ENCODE measurements at places on chromosomes 16 and 17.

GRCh38 chr16:77585379-77586251 is 136.7 kb upstream of the NUDT7 start:
- no peak for DNase-seq

DNA sequence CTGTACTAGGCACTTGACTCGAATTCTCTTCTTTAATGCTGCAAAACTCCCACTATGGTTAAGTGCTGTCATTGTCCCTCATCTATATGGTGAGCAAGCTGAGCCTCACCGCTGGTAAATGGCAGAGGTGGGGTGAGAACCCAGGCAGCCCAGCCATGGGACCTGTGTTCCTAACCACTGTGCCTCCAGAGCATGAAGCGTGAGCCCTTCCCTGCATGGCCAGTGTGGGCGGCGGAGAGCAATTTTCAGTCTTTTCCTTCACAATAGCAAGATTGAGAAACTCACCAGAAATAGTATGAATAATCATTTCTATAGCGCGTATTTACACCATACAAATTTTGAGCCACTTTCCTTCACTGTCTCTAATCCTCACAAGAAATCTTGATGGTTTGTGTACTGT is 9.2 kb downstream of the BFAR start:
- DNase-seq = no peak

- no peak for DNase-seq
Measured at GRCh38 chr16:22859925-22860324, 46.0 kb downstream of the HS3ST2 start.

- no peak for DNase-seq
Measured at GRCh38 chr17:74773414-74773813, 2.7 kb downstream of the NAT9 start.

GRCh38 chr16:49520492-49521038 is 147.0 kb downstream of the C16orf78 start:
- no peak for DNase-seq

DNA sequence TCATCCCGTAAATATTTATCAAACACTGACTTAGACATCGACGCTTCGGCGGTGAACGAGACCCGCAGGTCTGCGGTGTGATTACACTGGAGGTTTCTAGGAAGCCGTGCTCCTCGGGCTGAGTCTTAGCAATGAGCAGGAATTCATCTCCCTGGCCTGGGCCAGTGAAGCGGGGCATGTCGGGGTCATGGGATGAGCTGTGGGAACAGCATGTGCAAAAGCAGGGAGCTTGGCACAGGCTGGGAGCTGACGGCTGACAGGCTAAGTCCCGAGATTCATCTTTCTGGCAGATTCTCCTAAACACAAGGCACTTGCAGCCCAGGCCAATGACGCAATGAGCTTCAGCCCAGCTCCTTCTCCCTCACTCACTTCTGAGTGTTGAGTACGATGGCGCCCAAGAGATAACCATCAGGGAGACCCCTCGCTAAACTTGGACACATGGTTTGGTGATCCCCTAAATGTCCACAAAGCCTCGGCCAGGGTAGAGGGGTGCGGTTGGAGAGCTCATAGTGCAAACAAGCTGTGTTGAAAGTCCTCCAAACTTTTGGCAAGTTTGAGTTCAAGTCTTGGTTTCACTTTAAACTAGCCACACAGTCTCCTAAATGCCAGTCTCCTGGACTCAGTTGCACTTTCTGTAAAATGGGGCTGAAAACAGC is 12.8 kb downstream of the CRISPLD2 start:
- DNase-seq = peak; percentile 77

GRCh38 chr17:40099619-40100418 is 570 bp downstream of the NR1D1 start:
- no peak for DNase-seq

GRCh38 chr16:3727806-3728381 is 10.6 kb upstream of the TRAP1 start:
- no peak for DNase-seq

DNA sequence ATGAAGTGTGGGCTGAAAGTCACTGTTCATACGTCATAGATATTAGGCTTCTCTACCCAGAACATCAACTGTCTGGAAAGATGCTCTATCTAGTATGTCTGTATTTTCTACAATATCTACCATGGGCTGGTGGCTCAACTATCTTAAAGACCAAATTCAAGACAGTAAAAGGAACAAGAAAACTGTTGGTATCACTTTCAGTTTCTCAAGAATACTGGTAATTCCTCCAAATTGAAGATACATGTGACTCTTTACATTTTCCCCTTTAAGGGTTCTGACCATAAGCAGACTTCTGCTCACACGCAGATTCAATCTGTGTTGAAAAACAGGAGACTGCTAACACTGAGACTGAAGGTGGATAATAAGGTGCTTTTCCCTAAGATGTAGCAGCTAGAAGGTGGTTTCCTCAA is 24.2 kb downstream of the XPO6 start:
- DNase-seq = no peak

DNA sequence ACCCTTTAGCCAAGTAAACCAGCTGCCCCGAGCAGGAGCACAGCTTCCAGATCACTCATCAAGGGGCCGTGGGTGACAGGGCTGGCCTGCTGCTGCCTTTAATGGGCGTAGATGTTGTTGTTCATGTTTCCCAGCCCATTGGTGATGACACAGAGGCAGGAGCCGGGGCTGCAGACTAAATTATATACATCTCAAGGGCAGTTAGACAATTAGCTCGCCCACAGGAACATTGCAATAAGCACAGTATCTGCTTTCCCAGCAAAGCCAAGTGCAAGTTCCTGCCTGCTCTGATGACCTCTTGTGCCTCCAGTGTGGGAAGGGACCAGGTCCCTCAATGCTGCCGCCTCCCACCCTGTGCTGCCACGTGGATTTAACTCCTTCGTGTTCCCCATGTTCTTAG is 485.8 kb downstream of the MAF start:
- DNase-seq = no peak
